MV-4-11 (cell line): ENCODE measurements at places on chromosomes 7 and 10.

DNA sequence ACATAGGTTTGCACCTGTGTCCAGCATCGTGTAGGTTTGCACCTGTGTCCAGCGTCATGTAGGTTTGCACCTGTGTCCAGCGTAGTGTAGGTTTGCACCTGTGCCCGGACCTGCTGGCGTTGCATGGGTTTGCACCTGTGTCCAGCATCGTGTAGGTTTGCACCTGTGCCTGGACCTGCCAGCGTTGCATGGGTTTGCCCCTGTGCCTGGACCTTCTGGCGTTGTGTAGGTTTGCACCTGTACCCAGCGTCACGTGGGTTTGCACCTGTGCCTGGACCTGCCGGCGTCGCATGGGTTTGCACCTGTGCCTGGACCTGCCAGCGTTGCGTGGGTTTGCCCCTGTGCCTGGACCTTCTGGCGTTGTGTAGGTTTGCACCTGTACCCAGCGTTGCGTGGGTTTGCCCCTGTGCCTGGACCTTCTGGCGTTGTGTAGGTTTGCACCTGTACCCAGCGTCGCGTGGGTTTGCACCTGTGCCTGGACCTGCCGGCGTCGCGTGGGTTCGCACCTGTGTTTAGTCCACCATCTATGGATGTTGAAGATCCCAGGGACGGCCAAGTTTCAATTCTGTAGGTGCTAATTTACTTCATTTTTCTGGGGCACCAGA, 158.0 kb downstream of the WDR37 start:
- DNase-seq, result no peak

DNA sequence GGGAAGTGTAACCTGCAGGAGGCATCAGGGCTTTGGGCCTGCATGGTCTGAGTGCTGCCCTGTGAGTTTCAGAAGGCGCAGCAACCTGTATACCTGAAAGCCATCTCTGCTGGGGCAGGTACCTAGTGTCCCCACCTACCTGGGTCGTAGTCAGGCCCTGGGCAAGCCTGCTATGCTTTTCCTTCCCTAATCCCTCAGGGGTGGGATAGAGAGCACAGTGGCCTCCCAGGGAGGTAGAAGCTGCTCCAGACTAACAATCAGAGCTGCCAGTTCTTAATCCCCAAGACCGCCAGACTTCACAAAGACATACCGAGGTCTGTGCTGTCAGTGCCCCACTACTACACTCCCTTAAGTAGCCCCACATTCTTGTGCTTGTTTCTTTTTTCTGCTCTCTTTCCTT, 52.0 kb downstream of the PTEN start:
- no peak for DNase-seq

DNA sequence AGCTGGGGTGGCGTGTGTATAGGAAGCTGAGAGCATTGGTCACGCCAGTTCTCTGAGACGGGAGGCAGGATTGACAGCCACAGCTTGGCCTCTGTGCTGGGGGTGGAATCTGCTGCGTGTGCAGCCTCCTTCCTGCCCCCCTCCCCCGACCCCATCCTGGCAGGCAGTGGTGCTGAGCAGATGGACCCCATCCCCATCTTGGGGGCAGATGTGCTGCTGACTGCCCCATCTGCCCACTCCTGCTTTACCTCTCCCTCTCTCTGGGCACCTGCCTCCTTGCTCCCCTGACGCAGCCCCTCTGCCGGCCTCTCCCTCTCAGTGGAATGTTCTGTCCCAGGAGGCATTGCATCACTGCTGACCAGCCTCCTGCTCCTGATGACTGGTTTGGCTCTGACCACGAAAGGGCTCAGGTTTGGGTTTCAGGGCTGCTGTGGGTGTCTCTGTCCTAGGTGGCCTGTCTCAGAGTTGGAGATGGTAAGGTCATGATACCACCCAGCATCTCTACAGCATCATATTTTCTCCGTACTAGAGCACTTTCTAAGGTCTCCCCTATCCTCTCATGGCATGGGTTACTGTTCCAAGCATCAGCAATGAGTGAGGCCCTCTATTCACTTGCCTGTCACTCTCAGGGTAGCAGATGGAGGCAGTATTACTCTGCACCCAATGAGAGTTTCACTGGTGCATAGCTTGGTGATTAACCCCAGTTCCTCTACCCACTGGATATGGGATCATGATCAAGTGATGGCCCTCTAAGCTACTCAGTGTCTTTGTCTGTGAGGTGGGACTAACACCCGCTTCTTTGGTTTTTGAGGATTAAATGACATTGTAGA, 81.9 kb downstream of the RBM20 start:
- DNase-seq, result no peak

GRCh38 chr7:134727711-134728110, 51.7 kb upstream of the CALD1 start:
- no peak for DNase-seq

DNA sequence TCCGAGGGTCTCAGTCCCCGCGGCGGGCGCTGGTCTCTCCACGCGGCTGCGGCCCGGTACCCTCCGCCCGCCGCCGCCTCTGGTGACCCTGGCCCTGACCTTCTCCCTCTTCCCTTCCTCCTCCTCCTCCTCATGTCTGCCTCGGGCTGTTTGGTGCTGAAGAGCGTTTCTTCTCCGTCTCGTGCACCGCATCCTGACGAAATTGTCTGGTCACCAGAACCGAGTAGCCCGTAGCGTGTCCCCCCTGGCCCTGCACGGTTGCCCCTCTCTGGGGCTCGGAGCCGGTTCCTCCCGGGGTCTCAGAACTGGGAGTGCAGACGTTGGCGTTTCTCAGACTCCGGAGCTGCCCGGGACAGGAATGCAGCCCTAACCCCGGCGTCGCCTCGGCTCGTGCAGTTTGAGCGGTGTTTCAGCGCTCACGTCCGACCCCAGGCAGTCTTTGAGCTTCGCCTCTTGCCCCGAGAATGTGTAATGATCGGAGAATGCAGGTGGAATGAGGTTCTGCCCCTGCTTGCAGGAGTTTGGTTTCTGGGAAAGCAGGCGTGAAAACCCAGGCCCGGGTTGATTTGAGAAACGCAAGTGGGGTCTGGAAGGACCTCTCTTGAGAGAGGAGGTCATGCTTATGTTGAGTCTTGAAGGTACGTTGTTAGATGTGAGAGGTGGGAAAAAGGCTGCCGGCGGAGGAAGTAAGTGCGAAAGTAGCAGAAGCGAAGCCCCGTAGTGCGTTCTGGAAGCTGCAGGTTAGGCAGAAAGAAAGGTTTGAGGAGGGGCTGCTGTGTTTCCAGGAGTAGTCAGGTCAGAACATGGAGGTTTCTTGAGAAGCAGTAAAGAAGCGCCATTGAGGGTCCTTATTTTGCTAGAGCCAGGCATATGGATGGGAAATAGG, 743 bp downstream of the RBM17 start:
- DNase-seq, result no peak

DNA sequence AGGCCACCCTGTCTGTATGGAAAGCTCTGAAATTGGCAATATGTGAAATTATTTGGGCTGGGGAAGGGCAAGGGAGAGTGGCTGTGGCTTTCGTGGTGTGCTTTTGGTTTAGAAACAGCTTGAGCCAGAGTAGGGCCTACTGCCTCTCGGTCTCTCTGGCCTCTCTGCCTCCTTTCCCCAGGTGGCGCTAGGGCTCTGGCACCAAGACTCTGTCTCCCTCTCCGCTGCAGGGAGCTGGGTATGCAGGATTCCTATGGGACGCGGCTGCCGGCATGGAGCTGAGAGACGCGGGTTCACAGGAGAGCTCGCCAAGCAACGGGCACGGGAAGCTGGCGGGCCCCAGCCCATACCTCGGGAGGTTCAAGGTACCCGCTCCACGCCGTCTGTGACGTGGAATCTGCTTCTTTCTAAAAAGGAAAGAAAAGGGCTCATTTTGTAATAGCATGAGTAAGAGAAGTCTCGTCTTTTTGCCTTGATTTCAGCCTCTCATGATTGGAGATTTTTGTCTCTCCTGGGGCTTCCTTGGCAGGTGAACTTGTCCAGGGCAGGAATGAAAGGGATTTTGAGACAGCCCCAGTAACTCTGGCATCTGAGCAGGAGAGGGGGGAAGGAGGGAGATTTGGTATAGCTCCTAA, 105.1 kb upstream of the ANLN start:
- peak; percentile 72 for DNase-seq

DNA sequence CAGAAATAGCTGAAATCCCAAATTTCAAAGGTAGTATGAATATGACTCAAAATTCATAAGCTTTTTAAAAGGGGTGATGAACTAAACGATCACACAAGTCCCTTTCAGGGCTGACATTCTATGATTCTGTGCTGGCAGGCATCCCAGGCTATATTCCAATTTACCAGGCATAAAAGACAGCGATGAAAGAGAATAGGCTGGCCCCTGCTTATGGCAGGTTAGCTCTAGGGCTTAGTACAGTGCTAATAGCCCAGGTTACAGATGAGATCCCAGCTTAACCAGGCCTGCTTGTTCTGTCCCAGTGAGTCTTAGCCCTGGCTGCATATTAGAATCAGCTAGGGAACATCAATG, 56.4 kb downstream of the CDHR3 start:
- no peak for DNase-seq

DNA sequence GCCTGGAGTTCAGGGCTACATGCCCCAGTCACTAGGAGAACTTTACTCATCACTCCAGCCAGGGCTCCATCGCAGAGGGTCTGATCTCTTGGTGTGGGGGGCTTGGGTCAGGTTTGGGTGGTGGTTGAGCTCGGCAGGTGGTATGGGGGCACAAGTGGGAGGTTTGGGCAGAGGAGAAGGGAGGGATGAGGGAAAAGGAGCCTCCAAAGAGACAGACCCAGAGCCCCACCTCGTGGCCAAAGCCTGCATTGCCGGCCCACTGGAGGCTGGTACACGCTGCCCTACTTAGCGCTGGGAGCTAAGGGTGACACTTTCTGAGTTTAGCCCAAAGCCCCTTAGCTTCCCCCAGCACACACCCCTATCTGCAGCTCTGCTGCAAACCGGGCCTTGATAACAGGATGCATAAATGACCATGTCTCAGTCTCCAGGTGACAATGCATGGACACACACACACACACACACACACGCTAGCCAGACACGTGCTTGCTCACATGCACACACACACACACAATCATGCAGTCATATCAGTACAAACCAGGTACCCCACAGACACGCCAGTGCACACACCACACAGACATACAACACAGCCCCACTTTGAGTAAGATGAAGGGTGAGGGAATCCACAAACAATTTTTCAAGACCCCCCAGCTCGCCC, 14.7 kb downstream of the LZTS2 start:
- peak; percentile 55 for DNase-seq

DNA sequence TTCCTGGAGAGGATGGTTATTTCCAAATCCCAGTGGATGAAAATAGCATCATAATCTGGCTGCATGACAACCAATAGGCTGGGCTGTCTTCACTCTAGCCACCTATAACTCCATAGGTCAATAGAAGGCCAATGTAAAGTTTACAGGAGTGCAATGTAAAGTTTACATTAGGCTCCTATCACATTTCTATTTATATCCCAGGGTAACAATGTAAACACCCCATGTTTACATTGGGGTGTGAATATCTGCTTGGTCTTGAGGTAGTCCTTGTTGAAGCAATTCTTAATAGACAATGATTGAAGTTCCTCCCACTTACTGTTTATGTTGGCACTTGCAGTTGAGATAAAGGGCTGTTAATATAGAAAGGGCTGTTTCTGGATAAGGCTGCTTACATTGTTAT, 21.5 kb downstream of the CH25H start:
- no peak for DNase-seq

DNA sequence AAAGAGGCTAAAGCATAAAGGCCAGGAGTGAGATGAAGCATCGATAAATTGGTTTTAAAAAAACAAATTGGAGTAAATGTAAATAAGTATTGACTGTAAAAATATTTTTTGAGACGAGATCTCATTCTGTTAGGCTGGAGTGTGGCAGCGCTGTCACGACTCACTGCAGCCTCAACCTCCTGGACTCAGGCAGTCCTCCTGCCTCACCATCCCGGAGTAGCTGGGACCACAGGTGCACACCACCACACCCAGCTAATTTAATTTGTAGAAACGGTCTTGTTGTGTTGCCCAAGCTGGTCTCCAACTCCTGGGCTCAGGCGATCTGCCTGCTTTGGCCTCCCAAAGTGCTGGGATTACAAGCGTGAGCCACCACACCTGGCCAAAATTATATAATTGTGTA, 17.8 kb downstream of the HNRNPA2B1 start:
- no peak for DNase-seq

DNA sequence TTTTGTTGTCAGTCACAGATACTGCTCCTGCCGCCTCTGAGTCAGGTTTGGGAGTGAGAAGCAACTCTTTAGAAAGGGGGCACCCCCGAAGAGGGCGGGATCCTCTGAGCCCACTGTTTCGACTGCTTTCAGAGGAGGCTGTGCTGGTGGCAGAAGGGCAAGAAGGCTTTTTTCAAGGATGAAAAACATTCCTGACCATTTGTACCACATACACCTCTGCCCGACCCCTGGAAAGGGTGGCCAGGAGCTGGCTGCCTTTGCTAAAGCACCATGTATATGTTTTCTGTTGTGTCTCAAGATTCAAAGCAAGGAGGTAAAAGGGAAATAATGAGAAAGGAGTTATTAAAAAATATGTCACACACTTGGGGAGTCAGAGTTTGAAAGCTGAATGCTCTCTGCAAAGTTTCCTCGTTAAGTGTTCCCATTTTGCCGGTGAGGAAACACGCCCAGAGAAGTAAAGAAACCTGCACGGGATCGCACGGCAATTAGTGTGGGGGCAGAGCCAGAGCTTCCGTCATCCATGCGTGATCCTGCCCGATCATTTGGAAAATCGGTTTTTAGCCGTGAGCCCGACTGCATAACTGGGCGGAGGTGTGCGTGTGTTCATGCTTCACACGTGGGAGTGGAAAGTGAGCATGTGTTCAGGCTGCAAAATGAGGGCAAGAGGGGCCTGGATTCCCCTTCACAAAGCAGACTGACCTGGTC, 163.2 kb downstream of the ADAM12 start:
- DNase-seq, result no peak

DNA sequence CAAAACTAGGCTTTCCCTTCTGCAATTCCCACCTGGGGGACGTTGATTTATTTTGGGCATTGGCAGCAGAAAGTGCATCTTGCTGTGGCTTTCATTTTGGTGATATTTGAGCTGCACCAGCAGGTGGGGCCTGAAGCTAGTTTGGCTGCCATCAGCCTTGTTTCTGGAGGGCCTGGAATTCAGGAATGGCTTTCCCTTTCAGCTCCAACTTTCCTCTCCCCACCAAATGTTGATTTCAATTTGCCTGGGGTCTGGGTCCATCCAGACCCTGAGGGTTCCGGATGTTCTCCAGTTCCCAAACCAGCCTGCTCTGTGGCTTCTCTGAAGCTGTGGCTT, 640.4 kb downstream of the TYW1 start:
- DNase-seq, result no peak

- peak; percentile 9 for DNase-seq
Measured at GRCh38 chr10:20017961-20018360, 201.7 kb downstream of the PLXDC2 start.
